Esophagus muscularis mucosa (tissue), 4 donors: ENCODE measurements at places on chromosomes 6 and 20. TPM values are rescaled to one million over a fixed set of nuclear protein-coding genes. Genes with fewer than 3 reads are reported as not detected.

GRCh38 chr6:120534954-120535353 is 799.3 kb downstream of the TBC1D32 start:
- DNase-seq = no peak

Gene BCAS4
- 4.2 TPM for total RNA-seq

DNA sequence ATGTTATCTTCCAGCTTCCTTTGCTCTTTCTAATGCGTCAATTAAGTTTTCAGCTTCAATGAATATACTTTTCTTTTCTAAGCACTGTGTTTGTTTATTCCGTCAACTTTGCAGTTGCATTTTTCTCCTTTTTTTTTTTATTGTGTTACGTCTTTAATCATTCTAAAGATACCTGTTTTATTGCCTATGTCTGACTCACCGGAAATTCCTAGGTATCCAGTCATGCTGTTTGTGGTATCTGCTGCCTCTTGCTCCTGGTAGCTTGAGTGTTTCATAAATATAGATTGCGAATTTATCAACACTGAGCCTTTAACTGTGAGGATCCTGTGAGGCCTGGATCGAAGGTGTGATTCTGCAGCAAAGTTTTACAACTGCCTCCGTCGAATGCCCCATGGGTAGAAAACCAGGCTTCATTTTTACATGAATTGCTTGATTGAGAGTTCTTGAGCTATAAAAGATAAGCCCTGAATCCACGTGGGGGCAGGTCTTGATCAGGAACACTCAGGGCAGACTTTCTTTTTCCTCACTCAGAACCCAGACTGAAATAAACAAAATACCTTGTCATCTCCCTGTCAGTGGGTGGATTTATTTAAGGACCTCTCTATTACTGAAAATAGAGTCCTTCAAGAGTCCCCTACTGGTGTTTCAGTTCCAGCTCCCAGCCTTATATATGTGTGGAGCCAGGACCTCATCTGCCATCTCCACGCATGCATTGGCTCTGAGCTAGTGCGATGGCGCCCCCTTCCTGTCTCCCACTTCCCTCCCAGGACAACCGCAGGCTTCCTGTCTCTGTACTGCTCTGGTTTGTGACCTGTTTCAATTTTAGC is 60.1 kb upstream of the LRRC1 start:
- DNase-seq = peak; percentile 62

DNA sequence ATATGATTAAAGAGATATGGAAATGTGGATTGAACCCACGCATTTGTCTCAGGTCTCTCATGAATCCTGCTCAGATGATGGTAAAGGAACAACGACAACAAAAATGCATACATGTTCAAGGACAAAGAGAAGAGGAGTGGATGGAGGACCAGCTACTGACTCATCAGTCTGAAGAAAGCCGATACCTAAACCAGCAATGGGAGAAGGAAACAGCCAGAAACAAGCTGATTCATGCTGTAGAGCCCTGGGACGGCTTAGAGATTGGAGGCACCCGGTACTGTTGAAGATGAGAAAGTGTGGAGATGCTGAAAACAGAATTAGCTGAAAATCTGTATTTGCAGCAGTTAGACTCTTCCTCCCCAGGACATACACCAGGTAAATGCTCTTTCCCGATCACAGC is 14.4 kb upstream of the RIPPLY2 start:
- DNase-seq = no peak

Gene STX7
- total RNA-seq = 55.8 TPM

- DNase-seq = peak; percentile 12
Observed at GRCh38 chr6:105873799-105874198, 212.3 kb upstream of the PRDM1 start.

- no peak for DNase-seq
Observed at GRCh38 chr20:33703498-33704137, 16.5 kb downstream of the PXMP4 start.

GRCh38 chr6:141550471-141550870 is 582.3 kb upstream of the GJE1 start:
- no peak for DNase-seq

- DNase-seq = no peak
Observed at GRCh38 chr6:124197148-124197547, 393.5 kb downstream of the NKAIN2 start.

GRCh38 chr6:118285791-118286190 is 262.3 kb upstream of the PLN start:
- no peak for DNase-seq

DNA sequence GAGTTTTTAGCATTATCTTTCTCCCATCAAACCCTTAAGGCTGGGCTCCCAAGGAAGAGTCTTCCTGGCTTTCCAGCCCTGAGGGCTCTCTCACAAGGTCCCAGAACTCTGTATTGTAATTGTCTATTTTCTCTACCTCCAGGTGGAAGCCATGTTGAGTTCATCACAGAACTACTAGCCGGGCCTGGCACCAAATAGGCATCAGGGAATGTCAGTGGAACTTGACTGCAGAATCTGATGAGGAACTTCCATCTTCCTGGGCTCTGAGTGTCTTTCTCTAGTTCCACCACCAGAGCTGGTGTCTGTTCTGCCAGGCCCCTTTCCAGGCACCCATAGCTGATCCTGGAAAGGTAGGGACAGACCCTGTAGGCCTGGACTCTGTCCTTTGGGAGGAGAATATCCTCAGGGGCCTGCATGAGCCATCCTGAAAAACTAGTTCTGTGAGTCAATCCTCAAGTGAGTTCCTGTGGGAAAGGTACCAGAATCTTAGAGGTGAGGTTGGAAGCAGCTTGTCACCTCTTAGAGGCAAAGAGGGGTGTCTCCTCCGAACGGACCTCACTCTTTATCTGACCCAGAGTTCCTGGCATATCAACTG is 11.1 kb upstream of the TOP1 start:
- no peak for DNase-seq

Gene FBXO9
- 58.5 TPM for total RNA-seq

Gene ADGRF4
- 0.42 TPM for total RNA-seq

DNA sequence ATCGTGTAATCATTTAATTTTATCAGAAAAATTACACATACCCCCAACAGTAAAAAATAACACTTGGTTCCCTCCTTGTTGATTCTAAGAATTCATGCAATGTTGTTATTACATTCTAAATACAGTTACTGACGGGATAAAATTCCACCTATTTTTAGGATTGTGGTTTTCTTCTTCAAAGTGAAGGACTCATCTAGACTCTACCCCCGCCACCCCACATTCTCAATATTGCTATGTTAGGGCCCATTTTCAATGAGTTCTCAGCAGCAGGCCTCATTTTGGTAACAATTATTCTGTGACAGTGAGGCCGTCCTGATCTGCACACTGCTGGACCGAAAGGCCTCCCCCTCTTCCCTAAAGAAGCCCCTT is 43.5 kb downstream of the PREX1 start:
- no peak for DNase-seq

DNA sequence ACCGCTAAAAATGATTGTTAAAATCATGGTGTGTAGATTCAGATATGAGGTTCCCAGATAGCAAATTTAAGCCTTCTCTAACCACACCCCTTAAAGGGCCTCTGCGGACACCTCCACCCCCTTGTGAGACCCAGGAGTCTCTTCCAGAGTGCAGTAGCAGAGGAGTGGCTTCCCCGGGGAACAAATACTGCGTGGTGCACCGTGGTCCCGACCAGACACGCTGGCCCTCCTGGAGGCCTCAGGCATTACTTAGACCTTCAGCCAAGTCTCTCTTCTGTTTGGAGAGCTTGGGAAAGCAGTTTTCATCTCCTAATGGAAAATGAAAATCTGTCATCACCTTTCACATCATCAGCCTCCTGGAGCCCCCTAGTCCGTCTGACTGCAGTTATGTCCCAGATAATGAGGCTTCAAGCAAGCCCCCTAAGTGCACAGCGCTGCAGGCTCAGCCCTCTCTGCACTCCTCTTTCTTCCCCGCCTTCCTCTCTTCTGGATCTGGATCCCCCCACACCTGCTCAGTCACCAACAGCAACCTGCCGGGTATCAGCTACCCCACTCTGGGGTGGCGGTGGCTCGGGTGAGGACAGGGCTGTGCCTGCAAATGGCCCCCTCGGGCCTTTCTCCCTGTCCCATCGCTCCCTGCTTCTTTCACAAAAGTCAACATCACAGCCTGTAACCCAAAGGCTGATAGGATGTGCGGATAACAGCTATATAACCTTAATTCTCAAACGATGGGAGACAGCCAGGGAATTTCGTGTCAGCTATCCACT is 58.8 kb upstream of the TAGAP start:
- no peak for DNase-seq

Gene HTR1B
- total RNA-seq = 1.2 TPM

- DNase-seq = no peak
Observed at GRCh38 chr6:168179702-168180382, 100.8 kb upstream of the FRMD1 start.

DNA sequence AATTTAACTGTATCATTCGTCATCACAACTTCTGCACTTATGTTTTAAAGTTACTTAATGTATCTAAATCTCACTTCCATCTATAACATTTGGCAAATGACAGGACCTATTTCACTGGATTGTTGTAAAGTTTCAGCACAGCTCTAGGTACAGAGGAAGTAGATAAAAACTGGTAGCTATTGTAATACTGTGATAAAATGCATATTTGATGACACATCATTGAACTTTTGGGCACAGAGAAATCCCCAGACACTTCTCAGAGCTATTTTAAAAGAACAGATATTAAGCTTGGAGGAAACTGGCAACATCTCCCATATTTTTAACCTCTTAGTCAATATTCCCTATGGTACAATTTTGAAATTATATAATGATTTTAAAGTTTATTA is 138.7 kb downstream of the RFPL4B start:
- DNase-seq = no peak

DNA sequence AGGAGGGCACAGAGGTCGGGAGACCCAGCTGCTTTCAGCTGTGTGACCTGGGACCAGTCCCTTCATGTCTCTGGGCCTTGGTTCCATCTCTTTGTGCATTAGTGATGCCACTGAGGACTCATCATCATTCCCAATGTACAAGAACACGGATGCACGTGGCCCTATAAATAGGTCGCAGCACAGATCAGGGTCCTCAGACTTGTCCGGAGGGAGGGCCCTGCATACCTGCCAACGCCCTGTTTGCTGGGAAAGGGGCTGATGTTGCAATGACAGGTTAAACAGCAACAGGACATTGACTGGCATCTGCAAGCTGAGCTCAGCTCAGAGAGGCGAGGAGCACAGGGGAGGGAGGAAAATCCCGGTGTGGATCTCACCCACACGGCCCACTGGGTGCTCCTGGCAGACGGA is 21.8 kb downstream of the TGM2 start:
- no peak for DNase-seq

Gene NDUFAF5
- total RNA-seq = 18.3 TPM

GRCh38 chr6:154367336-154367735 is 10.7 kb upstream of the IPCEF1 start:
- no peak for DNase-seq

Gene ERVFRD-1
- 0.13 TPM for total RNA-seq

DNA sequence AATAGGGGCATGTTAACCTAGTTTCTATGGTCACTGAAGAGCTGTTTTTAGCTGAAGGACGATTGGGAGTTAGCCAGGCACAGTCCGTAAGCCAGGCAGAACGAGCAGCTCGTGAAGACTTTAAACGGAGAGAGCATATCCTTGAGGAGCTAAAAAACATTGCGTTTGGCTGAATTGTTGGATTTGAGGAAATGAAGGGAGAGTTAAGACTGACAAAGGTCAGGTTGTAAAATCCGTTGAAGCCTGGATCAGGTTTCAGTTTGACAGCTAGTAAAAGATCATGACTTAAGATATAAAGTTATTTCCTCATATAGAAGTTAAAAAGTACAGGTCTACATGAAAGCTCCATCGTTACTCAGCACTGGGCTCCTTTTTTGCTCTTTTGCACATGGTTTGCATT is 2.8 kb downstream of the DBNDD2 start:
- no peak for DNase-seq

GRCh38 chr6:137115658-137116057 is 57.8 kb downstream of the IL22RA2 start:
- no peak for DNase-seq

- no peak for DNase-seq
Observed at GRCh38 chr6:105676857-105677256, 274.0 kb upstream of the PREP start.

- no peak for DNase-seq
Observed at GRCh38 chr6:25403150-25403549, 124.0 kb downstream of the CARMIL1 start.

Gene CLDN20
- total RNA-seq = not detected

Gene SLC22A3
- 17.4 TPM for total RNA-seq
